ENCODE measurements at places on chromosomes 3 and 15.
A peak's percentile ranks its signal among the peaks of the same experiment; 100 is the strongest.

DNA sequence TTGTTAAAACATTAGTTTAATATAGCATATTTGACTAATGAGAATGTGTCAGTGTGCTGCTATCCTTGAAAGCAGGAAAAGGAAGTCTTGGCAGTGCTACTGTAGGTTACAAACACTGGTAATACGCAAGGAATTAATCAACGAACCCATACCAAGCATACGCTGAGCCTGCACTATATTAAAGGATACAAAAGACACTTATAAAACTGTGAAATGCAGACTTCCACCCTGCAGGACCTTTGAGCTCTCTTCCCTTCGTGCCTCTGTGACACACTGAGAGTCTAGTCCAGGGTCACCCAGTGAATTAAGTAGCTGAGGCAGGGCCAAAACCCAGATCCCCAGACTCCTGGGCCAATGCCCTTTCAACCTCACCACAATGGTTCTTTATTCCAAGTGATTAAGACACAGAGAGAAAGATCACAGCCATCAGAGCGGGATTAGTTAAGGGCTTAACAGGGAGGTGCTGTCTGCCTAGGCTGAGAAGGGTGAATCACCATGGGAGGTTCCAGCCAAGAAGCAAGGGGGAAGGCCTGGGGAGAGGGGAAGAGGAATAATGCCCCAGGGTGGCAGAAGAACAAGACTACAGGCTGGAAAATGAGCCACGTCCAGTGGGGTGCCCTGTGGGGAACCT is 6.8 kb downstream of the ANXA2 start:
- DNase-seq = no peak

DNA sequence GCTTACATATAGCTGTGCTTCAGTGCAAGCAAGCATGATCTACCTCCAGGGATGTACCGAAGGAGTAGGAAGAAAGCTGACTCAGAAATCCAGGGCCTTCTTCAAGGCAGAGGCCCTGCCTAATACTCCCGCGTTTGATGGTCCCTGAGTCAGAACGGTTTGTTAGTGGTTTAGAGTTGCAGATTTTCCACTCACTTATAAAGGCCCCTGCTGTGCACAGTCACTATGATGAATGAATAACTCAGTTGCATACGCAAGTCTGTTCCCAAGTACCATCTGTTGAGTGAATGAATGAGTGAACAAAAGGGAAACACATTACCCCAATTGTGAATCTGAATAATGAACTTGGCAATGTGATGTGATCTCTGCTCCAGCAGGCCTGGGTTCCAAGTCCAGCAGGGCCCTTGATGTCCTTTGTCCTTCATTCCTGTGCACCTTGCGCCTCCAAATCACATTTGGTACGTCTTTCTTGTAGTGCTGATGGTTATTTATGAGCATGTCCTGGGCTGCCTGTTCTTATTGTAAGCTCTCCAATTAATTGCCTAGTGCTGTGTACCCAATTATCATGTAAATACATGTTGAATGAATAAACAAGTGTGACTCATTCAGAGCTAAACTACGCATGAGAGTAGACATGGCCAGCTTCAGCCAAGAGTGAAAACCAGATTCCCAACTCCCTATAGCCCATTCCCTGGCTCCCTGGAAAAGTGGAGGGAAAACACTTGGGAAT is 85.3 kb upstream of the LIMD1 start:
- no peak for DNase-seq

- DNase-seq = no peak
These were observed 214.5 kb downstream of the XXYLT1 start for GRCh38 chr3:195056506-195056905.

GRCh38 chr15:66572146-66572545 is 6.3 kb upstream of the LCTL start:
- no peak for DNase-seq

DNA sequence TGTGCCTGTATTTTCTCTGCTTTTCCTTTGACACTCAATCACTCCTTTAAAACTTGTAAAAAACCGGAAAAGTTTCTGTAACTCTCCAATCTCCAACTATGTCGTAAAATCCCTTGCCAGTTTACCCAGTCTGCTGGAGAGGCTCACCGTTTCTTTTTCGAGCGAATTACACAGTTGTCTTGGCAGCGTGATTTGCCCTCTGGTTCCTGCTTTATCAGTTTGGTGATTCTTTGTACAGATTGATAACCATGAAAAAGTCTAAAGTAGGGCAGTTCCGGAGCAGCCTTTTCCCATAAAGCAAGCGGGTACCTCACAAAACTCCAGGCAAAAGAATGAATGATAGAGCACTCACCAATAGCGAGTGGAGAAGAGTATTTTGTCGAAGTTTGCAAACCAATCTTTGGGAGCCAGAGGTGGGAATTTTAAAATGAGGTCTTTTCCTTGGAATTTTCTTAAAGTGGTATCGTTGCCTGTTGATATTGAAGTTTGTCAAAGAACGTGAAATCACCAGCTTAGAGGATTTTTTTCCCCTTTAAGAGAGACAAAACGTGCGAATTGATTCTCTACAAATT is at the start of gene TTC23:
TTC23 (minus strand) TSS at position 312 of the 572 bp plus-strand sequence. CDS start 20,869 bp downstream, outside the sequence.
- DNase-seq = no peak

GRCh38 chr3:170154569-170155143 is 26.9 kb downstream of the PHC3 start:
- no peak for DNase-seq

- no peak for DNase-seq
These were observed 76.7 kb downstream of the MITF start for GRCh38 chr3:69815970-69816369.

- no peak for DNase-seq
These were observed 89.9 kb downstream of the RBMS3 start for GRCh38 chr3:29370476-29371420.

DNA sequence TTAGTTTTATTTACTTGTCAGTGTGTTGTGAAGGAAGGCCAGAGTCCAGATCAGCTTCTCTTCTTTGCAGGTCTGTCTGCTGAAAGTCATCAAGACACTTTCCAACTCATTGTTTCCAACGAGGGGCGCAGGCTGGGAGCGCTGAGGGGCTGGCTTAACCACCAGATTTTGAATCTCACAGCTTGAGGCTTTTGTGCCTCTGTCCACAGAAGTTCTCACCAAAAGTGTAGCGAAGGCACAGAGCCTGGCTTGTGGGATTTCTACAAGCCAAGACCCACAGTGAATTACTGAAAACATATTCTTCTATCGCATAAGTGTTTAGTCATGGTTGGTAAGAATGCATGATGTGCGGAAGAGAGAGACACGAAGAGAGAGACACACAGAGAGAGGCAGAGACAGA is 35.2 kb downstream of the BHLHE40 start:
- DNase-seq = no peak

GRCh38 chr3:168036619-168037018 is 59.1 kb downstream of the GOLIM4 start:
- DNase-seq = no peak

DNA sequence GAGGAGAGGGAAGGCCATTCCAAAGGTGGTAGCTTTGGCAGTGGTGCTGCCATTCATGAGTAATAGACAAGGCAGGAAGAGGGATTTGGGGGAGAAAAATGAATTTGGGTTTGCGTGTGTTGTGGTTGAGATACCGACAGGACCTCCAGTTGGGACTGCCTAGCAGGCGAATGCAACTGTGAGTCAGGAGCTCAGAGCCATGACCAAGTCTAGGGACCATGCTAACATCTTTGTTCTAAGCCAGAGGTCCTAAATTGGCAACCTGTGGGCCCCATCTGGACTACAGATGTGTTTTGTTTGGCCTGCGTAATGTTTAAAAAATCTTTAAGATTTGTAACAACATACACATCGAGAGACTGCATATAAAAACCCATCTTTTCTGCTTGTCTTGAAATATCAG is 61.6 kb downstream of the SAMMSON start:
- no peak for DNase-seq

DNA sequence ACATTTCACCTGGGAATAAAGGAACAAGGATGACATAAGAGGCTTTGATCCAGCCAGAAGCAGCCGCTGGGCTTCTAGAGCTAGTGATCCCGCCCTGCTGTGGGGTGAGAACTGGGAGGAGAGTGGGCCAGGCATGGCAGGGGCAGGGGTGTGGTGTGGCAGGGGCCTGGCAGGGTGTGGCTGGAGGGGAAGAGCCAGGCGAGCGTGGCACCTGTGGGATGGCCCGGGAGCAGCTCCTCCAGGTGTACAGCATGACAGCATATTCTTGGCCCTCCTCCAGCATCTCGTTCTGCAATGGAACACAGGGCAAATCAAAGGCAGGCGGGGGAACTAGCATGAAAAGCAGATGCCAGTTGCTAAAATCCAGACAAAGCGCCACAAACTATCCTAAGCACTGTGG is 35.5 kb downstream of the CYFIP1 start:
- DNase-seq = no peak

DNA sequence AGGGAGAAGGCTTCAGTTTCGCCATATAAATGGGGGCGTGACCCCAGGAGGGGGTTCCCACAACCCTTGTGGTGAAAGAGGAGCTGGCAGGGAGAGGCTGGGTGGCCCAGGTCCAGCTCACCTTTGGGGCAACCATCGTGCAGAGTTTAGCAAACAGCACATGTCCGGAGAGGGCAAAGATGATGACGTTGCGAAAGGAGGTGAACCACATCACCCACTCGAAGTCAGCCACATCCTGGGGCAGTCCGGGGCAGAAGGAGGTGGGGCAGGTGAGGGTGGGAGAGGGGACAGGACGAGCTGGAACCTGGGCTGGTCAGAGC is 3.7 kb downstream of the HHATL start:
- DNase-seq = no peak

DNA sequence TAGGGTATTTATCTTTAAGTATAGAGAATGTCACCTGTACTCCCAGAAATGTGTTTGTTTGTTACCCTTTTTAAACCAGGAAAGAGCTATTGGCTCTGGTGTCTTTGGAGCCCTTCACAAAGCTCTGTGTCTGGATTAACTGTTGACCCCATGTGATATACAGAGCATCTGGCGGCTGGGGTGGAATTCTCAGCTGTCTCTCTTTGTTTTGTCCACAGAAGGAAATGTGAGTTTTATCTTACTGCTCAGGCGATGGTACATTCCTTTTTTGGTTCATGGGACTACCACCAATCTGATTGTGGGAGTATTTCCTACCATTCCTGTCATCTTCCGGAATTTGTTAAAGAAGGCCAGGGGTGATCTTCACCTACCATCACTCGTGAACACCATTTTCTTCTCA is 120.3 kb downstream of the AKAP13 start:
- DNase-seq = no peak

DNA sequence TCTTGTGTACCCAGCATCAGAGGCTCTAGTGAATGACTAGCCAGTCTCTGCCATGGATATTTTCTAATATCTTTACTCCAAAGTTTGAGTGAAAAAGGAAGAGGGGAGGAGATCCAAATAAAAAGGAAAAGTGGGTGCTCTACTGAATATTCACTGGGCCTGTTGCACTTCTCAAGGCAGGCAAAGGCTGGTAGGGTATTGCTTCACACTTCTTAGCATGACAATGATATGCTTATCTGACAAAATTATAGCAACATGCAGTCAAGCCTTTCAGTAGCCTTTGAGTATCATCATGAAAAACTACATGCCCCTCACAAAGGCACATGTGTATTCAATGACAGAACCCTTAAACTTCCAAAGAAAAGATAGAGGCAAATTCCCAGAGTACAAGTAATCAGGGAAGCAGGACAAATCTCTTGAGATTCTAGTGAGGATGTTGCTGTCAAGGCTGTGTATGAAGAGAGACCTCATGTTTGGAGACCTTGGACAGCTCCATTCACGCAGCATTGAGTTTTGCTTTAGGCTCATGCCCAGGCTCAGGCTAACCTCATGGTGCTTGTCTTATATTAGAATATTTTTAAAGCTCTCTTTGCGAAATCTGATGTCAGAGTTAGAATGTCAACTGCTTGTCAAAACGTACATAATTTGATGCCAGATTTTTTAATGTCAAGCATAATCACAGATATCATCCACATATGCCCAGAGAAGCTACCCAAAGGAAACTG is 506.9 kb downstream of the OCA2 start:
- no peak for DNase-seq

- no peak for DNase-seq
These were observed 124.6 kb downstream of the NTRK3 start for GRCh38 chr15:88131937-88132336.

GRCh38 chr15:66472176-66472999 is 25.2 kb downstream of the SNAPC5 start:
- DNase-seq = peak; percentile 76

GRCh38 chr3:43764471-43764870 is 73.7 kb downstream of the ABHD5 start:
- DNase-seq = no peak

- no peak for DNase-seq
These were observed 554.5 kb upstream of the TBL1XR1 start for GRCh38 chr3:177751770-177752169.

DNA sequence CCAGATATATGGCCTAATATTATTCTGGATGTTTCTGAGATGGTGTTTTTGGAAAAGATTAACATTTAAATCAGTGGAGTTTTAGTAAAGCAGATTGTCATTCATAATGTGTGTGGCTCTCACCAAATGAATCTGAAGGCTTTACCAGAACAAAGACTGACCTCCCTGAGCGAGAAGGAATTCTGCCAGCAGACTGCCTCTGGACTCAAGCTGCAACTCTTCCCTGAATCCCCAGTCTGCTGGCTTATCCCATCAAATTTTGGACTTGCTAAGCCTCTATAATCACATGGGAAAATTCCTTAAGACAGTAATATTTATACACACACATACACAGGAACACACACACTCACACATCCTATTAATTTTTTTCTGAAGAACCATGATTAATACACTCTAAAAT is 102.3 kb downstream of the FAM174B start:
- DNase-seq = no peak

DNA sequence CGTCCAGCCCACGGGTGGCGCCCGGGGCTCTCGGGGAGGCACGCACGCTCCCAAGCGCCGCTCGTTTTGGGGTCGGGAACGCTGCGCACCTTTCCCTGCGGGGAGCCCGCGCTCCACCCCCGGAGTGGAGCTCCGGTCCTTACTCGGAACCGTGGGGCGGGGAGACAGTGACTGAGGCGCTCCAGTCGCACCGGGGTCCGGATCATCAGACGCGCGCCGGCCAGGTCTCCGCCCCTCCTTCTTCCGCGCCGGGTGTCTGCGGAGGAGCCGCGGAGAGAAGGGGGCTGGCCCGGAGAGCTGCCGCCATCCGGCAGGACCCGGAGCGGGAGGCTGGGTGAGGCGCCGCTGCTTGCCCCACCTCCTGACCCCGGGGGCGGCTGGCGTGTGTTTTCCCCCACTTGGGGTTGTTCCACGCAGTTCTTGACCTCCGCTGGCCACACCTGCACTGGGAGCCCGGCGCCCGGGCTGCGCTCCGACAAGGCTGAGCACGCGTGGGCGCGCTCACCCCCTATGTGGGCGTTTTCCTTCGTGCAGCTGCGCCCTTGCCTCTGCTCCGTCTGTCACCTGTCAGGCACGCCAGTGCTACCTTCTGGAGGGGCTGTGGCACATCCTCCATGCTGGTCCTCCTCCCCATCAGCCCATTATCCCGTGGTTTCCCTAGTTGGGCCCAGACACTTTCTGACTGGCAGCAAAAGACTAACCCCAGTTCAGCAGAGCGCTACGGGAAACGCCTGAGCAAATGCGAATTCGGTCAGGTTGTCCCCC is at the start of gene MCF2L2:
MCF2L2 (minus strand) TSS at position 173 of the 765 bp plus-strand sequence. CDS start 642 bp downstream, outside the sequence.
- DNase-seq = peak; percentile 62
